ENCODE measurements at places on chromosomes 2 and 18.

DNA sequence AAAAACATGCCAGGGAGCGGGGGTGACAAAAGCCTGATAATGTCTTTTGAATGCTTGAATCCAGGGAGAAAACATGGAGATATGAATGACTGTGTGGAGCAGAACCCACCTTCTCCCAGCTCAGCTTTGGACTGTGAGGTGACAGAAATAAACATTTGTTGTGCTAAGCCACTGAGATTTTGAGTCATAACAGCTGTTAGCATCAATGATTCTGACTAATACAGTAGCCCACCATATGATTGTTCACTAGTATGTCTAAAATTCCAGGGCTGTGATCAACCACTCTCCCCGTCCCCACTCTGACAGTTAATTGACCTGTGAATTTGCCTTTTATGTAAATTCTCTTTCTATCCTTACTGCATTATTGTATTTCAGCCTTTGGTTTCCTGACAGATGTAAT lies 69.1 kb downstream of the PDK1 start:
- no peak for DNase-seq

DNA sequence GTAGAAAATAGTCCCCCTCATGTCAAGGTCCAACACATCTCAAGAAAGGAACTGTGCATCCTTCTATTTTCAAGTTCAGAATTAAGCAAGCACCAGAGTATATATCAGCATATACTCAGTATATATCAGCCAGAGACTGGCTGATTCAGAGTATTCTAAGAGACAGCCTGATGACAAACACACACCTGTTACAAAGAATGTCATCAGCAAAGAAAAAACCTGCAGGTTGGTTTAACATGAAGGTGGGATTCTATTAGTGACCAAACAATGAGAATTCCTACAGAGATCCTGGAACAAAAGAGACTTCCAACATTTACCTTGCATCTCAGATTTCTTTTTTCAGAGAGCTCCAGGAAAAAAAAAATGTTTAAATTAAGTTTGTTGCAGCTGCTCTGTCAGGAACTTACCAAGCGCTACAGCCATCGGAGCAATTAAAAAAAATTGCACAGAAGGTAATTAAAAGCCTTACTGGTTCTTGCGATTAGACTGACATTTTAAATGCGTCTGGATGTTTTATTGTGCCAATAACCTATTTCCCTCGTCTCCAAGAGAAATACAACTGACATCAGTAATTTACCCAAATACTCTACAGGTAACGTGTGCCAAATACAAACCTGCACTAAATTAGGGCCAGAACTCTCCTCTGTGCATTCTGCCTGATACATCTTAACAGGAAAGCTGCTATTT lies 218.1 kb downstream of the HNMT start:
- no peak for DNase-seq

DNA sequence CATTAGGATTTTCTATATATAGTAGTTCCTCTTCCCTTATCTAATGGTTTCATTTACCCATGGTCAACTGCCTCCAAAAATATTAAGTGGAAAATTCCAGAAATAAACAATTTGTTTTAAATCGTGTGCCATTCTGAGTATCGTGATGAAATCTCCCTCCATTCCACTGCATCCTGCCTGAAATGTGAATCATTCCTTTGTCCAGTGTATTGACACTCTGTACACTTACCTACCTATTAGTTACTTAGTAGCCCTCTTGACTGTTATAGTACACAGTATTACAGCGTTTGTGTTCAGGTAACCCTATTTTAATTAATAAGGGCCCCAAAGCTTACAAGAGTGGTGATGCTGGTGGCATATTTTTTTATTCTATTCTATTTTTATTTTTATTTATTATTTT lies 26.2 kb downstream of the TAF4B start:
- DNase-seq = no peak

DNA sequence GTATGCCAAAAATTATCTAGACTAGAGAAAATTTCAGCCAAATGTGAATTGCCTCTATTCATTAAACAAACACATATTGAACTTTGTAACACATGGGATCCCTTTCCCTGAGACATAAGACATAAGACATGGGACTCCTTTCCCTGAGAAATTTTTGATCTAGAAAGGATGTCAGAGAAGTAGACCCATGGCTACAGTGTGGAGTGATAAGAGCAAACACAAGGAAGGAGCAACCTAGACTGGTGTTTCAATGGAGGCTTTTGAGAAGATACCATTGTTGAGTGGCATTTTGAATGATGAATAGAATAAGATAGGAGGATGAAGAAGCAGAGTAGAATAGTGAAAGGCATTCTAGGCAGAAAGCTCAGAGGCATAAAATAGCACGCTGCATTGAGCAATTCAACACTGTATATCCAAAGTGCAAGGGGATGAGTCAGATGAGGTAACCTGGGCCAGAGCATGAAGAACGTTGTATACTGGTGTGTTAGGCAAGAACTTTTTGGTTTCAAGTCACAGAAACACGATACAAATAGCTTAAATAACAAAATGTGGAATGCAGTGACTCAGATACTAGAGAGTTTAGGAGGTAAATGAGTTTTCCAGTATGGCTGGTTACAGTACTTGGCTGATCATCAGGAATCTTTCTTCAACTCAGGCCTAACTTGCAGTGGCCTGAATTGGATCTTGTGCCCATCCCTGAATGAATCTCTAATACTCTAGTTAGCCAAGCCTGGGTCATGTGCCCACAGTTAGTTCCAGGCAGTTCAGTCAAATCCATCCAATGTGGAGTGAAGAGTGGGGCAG lies 129.8 kb upstream of the TANK start:
- DNase-seq = no peak

GRCh38 chr18:26004832-26005231 lies 85.6 kb downstream of the SS18 start:
- no peak for DNase-seq

GRCh38 chr2:32697156-32697555 lies 69.3 kb downstream of the TTC27 start:
- DNase-seq = no peak

DNA sequence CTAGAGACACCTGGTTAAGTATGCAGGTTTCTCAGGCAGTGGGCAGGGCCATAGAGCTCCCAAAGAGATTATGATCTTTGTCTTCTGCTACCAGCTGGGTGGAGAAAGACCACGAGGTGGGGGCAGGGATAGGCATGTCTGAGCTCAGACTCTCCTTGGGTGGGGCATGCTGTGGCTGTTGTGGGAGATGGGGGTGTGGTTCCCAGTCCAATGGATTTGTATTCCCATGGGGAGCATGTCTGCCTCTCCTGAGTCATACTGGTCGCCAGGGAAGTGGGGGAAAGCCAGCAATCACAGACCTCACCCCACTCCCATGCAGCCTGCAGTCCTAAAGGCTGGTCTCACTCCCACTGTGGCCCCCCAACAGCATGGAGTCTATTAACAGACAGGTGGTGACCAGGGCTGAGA lies 31.4 kb upstream of the RHOB start:
- no peak for DNase-seq

GRCh38 chr2:11602563-11603204 lies 67.3 kb downstream of the NTSR2 start:
- DNase-seq = no peak

- no peak for DNase-seq
Measured at GRCh38 chr2:174798801-174799200, 34.5 kb upstream of the CHRNA1 start.

DNA sequence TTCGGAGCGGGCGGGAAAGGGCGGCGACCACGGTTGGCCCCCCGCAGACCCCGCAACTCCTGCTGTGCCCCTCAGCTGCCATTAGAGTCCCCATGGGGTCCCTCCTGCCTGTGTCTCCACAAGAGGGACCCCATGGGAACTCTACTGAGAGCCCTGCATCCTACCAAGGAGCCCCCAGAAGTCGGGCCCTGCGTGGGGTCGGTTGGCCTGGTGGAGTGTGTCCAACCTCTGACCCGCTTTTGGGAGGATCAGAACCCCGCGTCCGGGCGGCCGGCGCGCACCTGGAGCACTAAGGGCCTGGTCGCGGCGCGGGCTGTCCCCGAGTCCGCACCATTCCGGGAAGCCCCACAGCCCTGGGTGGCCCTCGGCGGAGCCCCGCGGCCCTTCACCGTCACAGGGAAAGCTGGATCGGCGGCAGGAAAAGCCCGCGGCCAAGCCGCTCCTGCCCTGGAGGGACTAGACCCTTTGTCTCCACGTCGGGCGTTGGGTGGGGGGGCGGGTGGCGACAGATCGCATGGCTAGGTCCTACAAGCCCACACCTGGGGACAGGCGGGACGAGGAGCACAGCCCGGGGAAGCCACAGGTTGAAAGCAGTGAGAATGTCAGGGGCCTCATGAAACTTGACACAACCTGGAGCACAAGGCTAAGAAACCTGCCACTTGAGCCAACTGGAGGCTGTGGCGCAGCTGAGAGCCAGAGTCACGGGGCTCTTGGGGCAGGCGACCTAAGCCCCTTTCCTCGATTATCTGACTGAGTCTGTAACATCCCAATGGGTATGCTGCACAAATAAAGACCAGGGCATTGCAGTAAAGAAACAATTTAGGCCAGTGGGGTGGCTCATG lies 11.2 kb upstream of the CXXC1 start:
- DNase-seq = no peak

DNA sequence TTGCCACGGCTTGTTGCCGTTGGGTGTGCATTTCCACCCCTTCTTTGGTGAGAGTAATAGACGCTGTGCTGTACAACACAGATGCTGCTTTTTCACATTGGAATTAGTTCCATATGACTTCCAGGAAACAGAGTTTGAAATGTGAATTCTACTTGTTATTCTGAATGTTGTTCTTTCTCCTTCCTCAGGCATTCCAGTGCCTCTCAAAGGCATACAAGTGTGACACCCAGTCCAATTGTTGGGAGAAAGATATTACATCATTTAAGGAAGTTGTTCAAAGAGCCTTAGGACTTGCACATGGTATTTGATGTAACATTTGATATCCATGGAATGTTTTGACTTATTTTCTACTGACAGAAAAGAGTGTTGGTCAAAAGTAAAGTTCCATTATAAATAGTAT lies 134.4 kb upstream of the LTBP1 start:
- DNase-seq = no peak

- peak; percentile 62 for DNase-seq
Measured at GRCh38 chr18:51110073-51110797, 80.2 kb downstream of the SMAD4 start.

GRCh38 chr18:78169174-78169864 lies 810.3 kb upstream of the SALL3 start:
- no peak for DNase-seq

GRCh38 chr2:158645299-158645698 lies 149.8 kb upstream of the DAPL1 start:
- no peak for DNase-seq

DNA sequence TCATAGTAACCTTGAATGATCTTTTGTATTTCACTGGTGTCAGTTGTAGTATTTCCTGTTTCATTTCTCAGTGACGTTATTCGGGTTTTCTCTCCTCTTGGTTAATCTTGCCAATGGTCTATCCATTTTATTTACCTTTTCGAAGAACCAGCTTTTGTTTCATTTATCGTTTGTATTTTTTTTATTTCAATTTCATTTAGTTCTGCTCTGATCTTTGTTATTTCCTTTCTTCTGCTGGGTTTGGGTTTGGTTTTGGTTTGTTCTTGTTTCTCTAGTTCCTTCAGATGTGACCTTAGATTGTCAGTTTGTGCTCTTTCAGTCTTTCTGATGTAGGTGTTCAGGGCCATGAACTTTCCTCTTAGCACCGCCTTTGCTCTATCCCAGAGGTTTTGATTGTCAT lies 36.7 kb downstream of the SP140 start:
- DNase-seq = no peak

- no peak for DNase-seq
Measured at GRCh38 chr18:12246849-12247808, 7.0 kb upstream of the CIDEA start.

- DNase-seq = no peak
Measured at GRCh38 chr2:36389091-36389564, 33.5 kb downstream of the CRIM1 start.

DNA sequence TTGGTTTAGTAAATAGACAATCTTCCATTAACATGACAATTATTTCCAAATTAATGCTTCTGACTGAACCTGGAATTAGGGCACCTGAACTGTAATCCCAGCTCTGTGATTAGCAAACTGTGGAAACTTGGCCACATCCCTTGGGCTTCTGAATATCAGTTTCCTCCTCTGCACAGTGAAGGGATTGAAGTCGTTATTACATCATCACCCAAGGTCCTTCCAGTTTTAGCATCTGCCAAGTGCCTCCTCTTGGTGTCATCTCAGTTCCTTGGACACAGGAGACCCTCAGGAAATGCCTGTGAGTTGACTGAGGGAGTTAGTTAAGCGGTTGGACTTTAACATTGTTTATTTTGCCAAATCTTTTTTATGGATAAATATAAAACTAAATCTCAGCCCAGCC lies 64.8 kb downstream of the MOGAT1 start:
- DNase-seq = no peak

GRCh38 chr18:28365411-28365831 lies 188.5 kb upstream of the CDH2 start:
- no peak for DNase-seq
